KG1 (cell line): ENCODE measurements at places on chromosomes 6 and 20.

GRCh38 chr20:54629632-54630031, 154.2 kb downstream of the DOK5 start:
- DNase-seq: no peak

- DNase-seq: no peak
Measured at GRCh38 chr6:36718560-36718959, 20.9 kb downstream of the RAB44 start.

DNA sequence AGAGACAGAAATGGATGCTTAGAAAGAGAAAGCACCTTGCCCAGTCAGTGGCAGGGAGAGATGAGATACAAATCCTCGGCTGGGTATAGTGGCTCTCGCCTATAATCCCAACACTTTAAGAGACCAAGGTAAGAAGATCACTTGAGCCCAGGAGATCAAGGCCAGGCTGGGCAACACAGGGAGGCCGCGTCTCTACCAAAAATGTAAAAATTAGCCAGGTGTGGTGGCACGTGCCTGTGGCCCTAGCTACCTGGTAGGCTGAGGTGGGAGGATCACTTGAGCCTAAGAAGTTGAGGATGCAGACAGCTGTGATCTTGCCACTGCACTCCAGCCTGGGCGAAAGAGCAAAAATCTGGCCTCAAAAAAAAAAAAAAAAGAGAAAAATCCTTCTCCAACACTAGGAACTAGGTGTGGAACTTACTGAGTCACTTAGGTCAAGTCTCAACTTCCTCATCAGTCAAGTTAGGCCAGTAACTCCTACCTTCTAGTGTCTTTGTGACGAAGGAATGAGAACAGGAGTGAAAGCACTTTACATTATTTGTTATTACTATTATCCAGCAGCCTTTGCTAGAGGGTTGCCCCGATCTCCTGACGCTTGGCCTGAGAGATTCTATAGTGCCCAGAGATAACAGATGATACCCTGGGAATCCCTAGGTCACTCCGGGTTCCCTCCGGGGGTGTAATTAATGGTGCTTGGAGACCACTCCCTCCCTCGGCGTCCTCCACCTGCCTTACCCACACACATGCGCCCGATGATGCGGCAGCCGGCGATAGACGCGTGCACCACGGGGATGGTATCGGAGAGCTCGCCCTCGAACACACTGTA, 918 bp downstream of the EIF6 start:
- DNase-seq: no peak

DNA sequence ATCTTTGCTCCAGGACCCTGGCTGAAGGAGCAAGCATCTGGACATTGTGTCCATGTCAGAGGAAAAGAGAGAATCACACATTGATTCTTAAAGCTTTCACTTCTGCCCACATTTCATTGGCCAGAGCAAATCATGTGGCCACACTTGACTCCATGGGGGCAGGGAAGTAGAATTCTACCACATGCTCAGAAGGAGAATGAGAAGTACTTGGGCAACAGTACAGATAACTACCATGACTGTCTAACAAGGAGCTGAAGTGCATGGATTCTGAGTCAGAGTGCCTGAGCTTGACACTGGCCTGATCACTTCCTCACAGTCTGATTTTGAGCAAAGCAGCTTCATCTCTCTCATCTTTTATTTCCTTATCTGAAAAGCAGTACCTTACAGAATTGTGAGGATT, 38.6 kb downstream of the GHRH start:
- DNase-seq: no peak

DNA sequence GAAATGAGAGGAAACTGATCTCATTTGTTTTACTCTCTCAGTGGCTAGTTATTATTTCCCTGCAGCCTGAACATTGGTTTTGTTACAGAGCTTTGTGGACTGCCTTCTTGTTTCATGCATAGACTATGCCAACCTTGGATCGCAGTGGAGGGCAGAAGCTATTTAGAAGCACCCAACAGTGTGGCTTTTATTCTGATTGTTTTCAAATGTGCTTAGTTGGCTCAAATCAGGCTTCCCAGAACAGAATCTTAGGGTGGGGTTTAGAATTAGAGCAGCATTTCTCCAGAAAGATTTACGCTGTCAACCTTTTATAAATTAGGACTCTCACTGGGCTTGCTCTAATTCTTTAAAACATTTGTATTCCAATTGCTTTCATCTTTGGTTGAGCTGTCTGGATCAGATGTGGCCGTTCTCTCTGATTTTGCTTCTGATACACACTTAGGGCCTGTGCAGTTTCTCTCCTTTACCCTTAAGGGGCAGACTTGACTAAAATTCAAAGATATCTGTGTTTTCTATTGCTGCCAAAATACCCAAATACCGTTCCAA, 210.3 kb downstream of the BCKDHB start:
- DNase-seq: no peak

- no peak for DNase-seq
Measured at GRCh38 chr6:636488-636887, 20.4 kb downstream of the HUS1B start.

GRCh38 chr20:61082720-61083119, 169.3 kb upstream of the CDH4 start:
- no peak for DNase-seq

DNA sequence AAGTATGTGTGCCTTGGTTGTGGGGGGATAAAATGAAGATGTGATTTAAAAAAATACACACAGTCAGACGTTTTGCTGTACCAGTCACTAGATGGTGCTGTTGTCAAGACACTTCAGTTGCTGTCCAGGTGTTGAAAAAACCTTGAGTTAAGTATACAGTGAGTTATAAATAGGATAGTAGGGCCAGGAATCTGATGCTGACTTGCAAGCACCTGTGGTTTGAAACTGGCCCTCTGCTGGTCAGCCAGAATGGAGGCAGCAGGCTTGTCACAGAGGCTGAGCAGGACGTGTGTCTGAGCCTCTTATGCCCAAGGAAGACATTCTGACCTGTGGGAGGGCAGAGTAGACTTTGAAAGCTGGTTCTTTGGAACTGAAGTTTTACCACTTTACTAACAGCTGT, 27.8 kb downstream of the RNF8 start:
- no peak for DNase-seq
